Activated naive CD4-positive, alpha-beta T cell treated with anti-CD3 and anti-CD28 coated beads for 36 hours (primary cell): ENCODE measurements at places on chromosomes 1 and 21.

DNA sequence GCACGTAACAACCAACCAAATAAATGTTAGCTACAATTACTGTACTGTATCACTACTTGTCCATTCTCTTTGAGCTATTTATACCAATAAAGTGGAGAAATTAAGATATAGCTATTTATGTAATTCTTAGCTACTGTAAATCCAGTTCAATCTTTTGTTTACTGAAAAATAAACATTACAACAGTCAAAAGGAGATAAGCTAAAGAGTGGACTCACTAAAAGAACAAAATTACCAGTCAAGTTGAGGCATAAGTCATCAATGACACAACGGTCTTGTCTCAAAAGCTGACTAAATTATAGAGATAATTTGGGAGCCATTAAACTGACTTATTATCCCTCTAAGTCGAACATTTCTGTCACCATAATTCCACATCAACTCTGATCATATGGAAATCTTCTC is 22.5 kb downstream of the TGFBR3 start:
- DNase-seq = no peak

DNA sequence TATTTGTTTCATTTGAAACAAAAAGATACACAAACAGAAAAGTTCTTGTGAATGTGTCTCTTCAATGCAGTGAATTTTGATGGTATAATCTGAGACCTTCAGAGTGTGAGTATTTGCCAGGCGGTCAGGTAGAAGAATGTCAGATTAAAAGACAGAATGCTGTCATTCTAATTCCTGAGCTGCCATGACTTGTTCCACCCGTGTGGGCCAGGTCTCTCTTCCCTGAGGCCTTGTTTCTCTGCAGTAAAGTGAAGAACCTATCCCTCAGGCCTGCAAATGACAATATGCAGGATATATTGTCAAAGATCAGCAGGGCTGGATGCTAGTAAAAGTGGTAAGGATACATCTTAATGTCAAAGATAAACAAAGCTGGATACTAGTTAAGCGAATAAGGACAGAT is 111.4 kb downstream of the ZP4 start:
- DNase-seq = no peak

DNA sequence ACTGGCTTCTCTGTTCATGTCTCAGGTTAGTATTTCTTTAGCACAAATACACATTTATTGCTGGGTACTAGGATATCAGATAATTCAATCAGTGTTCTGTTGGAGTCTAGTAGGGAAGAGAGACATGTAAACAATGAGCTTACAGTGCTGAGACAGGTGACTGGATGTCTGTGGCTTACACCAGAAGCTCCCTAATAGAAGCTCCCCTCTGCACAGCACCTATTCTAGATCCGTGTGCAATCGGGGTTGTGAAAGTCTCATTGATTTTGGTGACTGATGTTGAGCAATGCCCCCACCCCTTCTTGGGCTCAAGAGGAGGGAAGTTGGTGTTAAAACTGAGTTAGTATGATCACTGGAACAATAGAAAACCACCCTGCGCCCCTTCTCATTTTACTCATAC is 279.2 kb downstream of the RPS6KC1 start:
- no peak for DNase-seq

GRCh38 chr1:12454406-12455391 is 163.3 kb downstream of the DHRS3 start:
- DNase-seq = no peak
